ENCODE measurements at places on chromosomes 4 and X.

GRCh38 chr4:131644619-131645018 lies 1504.5 kb upstream of the PCDH10 start:
- DNase-seq, result no peak

GRCh38 chr4:174037049-174037448 lies 246.4 kb downstream of the FBXO8 start:
- DNase-seq, result peak; percentile 8

DNA sequence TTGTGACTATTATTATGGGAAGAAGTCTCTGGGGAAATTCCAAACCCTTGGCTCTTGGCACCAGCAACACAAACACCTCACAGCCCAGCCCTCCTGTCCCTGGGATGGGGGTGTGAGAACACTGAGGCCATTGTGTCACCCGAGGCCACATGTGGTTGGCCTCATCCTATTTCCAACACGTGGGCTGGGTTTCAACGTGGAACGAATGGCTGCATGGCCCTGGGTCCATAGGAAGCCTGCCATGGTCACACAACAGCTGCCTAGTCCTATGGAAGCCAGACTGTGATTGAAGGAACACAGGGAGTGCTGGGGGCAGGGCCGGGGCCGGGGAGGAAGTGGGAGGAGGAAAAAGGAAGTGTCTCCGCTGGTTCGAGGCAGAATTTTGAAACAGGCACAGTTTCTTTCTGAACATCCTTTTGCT lies 10.0 kb downstream of the CLCN4 start:
- DNase-seq, result no peak

DNA sequence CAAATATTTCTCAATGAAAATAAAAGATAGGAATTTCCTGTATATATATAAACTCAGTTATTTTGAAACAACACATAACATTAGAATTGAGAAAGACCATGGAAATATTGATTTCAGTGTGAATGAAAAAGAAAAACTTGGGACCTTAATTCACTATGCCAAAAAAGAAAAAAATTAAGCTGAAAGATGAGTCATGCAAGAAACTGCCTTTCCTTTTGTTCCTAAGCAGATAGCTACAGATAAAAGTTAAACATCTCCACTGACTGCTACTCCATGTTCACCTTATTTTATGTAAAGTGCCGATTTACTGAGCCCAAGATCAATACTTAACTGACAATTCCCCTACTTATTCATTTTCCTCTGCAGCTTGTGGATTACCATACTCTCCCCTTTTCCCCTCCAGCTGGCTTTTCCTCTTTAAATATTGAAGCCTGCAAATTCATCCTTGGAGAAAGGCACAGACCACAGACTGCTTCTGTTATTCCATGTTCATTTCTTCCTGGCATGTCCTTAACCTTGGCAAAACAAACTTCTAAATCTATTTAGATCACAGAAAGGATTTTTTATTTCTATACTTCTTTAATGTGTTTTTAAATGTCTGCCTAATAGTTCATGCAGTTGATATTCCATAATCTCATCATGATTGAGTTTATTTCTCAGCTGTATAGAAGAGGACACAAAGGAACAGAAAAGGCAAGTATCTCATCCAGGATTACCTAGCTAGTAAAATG lies 40.5 kb upstream of the YTHDC1 start:
- no peak for DNase-seq

DNA sequence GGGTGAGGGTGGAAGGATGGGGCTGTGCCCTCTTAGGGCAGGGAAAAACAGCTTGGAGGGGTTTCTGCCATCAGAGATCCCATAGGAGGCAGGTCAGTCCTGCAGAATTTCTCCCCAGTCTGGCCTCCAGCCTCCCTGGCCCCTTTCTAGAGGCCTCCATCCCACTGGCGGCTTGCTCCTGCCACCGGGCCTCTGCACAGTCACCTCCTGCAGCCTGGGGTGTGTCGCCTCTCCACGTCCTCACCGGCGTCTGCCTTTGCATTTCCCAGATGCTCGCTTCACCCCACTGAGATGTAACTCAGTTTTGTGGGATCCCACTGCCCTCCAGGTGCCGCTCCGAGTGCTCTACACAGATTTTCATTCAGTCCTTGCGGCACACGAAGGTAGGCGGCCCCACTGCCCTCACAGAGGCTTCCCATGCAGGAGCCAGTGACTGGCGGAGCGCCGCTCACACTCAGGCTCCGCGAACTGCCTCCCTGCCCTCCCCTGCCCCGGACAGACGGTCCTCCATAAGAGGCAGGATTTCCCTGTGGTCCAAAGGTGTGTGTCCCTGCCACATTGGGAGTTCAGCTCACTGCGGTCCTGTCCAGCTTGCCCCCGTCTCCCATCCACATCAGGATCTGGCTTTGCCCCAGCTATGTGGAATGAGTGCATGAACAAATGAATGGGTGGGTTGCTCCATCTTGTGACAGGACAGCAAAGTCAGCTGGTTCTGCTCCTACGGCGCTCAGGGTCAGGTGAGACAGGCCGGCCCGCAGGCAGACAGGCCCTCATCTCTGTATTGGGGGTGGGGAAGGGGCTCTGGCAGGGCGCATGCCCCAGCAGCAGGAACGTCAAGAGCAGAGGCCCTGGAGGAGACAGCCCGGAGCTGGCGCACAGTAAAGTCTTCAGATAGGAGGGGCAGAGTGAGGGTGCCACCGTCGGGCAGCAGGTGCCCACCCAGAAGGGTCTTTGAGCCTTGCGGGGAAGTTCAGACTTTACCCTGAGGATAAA lies 2.7 kb upstream of the TMEM271 start:
- no peak for DNase-seq

- DNase-seq, result no peak
Measured at GRCh38 chrX:10773318-10773717, 152.9 kb upstream of the MID1 start.

GRCh38 chrX:18661273-18661672 lies 10.6 kb downstream of the RS1 start:
- no peak for DNase-seq

DNA sequence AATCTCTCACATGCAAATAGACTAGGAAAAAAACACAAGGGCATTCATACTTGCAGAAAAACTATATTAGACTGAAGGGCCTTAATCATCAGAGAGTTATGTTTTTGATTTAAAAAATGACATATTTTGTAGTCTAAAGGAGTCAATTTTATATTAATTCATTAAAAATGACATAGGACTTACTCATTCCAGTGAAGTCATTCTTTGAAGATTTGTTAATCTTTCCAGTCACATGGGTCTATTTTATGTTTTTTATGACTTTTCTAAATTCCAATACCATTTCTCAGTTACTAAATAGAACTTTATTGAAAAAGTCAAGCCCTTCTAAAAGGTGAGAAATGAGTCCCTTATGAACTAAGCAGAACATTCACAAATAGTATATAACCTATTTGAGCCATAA lies 743.8 kb upstream of the INTU start:
- DNase-seq, result no peak

DNA sequence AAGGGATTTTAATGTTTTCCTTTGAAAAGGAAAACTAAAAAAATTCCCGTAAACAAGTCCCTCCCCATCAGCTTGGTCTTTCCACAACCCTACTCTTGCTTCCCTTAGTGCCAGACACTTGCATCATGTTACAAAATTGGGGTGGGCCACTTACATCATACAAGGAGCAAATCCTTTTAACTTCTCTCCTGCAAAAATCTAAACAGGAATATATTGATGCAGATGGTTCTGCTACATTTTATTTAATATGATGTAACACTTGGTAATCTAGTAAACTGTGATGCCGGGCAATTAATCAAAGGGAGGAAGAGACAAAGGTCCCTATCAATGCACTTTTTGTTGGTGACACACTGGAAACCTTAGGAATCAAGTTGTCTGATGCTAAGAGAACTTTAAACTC lies 125.3 kb downstream of the UBE2K start:
- no peak for DNase-seq

DNA sequence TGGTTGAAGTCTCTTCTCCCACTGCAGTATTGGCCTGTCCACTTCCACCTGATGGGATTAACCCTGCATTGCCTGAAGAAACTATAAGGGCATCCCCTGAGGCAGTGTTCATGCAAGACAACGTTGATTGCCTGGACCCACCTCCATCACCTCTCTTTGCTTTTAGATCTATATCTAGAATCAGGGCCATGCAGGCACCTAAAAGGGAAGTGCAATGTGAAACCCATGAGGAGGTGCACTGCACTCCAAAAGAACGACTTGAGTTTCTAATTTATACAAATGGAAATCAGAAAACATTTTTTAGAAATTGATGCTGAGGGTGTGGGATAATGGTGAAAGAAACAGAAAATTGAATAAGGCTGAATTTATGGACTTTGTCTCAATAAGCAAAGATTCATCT lies 694.4 kb downstream of the TRAM1L1 start:
- no peak for DNase-seq
